ENCODE measurements at places on chromosomes 7 and 10. TPM values are rescaled to one million over a fixed set of nuclear protein-coding genes. Genes with fewer than 3 reads are reported as not detected.

DNA sequence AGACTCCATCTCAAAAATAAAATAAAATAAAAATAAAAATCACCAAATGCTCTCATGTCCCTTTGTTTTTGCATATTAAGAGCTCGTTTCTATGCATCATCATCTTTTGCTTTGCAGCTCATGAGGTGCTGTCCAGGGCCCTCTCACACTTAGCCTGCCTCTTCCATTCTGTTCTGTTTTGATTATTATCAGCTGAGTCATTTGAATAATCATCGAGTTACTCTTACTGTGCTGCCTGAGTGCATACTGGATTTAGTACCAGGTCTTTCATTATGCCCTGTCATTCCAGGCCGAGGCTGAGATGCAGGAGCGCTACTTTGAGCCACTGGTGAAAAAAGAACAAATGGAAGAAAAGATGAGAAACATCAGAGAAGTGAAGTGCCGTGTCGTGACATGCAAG lies 33.0 kb downstream of the UCMA start:
- DNase-seq = no peak

DNA sequence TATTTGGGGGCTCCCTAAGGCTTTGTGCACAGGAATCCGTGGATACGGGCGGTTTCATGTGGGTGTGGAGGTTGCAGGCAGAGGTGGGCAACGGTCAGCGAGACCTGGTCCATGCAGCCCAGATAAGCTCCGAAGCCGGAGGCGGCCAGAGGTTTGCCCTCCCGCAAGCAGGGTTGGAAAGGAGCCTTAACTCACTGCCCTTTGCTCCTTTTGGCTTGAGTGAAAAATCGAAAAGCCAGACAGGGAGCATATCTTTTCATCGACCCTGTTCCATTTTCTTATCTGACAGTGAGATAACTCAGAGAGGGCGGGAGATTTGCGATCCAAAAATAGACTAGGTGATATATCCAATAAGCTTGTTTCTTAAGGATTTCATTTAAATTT lies 1.5 kb downstream of the GRM3 start:
- DNase-seq = no peak

GRCh38 chr10:44986670-44987069 lies 8.1 kb upstream of the DEPP1 start:
- no peak for DNase-seq

Gene ZNF804B
- not detected for polyA plus RNA-seq

DNA sequence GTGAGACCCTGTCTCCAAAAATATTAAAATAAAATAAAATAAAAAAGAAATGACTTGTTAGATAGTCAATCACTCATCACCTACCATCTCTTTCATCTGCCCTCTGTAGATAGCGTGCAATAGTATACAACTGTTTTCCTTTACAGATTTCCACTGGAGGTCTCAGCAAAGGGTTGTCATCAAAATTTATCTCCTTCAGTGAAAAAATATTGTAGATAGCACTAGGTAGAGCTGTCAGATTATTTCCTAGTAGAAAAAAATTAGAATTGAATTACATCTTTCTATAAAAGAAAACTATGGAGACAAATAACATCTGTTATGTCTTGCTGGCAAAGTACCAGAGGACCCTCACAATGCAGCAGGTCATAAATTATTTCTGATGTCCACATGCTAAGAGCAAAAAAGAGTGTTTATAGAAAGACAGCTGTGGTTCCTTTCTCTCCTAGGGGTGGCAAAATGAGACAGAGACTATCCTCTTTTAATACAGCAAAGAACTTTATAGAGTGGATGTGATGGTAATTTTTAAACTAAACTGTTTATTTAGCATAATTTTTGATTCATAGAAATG lies 16.3 kb upstream of the CYP51A1 start:
- DNase-seq = no peak

Gene MYH16
- polyA plus RNA-seq = not detected

DNA sequence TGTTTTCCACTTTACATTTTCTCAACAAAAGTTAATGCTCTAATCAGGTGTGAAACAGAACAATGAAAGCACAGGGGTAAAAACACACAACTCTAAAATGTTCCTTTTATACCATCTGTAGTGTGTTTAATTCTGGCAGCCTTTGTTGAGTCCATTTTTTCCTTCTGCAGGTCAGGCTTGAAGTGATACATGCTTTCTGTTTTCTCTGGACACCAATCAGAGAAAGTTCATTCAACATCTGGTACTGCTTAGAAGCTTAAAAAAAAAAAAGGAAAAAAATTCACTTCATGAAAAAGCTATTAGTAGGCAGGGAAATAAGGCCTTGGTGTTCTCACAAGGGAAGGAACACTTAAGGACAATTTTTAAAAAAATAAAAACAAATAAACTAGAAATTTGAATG lies 231.3 kb upstream of the RHOBTB1 start:
- DNase-seq = no peak

- DNase-seq = no peak
Observed at GRCh38 chr10:77486517-77486916, 151.1 kb downstream of the KCNMA1 start.

Gene ANLN
- polyA plus RNA-seq = 0.30 TPM

DNA sequence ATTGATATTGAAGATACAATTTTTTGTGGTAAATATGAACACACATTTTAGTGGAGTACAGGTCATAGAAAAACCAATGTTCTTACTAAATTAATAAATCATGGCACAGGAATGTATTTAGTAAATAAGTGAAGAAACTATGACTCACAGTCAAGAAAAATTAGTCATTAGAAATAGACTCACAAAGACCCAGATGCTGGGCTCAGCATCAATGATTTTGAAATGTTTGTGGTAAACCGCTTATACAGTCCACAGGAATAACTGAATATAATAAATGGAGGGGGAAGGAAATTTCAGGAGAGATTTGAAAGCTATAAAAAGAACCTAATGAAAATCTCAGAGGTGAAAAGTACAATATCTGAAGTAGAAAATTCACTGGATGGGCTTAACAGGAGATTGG lies 138.3 kb upstream of the ADCY1 start:
- no peak for DNase-seq

Gene SRGN
- polyA plus RNA-seq = 79.1 TPM

GRCh38 chr10:17787087-17787961 lies 21.8 kb upstream of the MRC1 start:
- no peak for DNase-seq

Gene CFAP70
- polyA plus RNA-seq = 0.66 TPM

Gene ARHGAP19
- 6.5 TPM for polyA plus RNA-seq

Gene GCK
- polyA plus RNA-seq = 2.0 TPM

Gene ASB10
- polyA plus RNA-seq = not detected

DNA sequence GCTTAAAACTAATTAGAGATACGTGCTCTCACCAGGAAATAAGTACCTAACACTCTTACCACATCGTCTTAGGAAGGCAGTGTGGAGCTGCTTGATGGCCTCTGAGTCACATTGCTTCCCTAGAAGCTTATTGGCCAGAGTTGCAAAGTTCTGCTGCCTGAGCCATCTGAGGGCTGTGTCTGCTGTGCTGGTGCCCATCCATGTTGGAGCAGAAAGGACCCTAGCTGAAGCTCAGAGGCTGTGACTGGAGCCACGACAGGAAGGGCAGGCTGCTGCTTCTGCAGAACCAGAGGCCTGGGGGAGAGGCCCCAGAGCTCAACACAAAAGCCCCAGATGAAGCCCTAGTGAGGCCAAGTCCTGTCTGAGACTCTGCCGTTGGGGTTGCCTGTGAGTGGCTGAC lies 64.8 kb upstream of the IGFBP3 start:
- no peak for DNase-seq

GRCh38 chr10:125929618-125930017 lies 33.3 kb downstream of the FANK1 start:
- DNase-seq = no peak

GRCh38 chr10:14124941-14125340 lies 205.8 kb downstream of the FRMD4A start:
- DNase-seq = no peak

DNA sequence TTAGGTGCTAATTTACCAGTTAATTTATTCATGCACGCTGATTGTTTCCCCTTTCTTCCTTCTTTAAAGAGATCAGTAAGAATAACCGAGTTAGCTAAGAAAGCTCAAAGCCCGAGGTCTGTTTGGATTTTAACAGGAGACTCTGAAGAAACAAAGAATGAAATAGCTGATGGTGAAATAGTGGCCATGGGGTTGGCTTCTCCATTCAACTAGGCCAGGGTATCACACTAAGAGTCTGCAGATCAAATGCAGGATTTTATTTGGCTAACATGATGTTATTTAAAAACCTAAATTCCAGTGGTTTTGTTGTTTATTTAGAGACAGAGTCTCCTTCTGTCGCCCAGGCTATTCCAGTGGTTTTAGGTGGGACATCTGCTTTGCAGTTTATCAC lies 65.2 kb upstream of the SYPL1 start:
- no peak for DNase-seq

GRCh38 chr7:128833148-128833945 lies 3.1 kb downstream of the FLNC start:
- DNase-seq = no peak

Gene GPRIN2
- not detected for polyA plus RNA-seq

GRCh38 chr7:74544706-74545469 lies 91.2 kb downstream of the GTF2IRD1 start:
- DNase-seq = no peak

- DNase-seq = no peak
Observed at GRCh38 chr7:69953136-69954067, 355.1 kb downstream of the AUTS2 start.

DNA sequence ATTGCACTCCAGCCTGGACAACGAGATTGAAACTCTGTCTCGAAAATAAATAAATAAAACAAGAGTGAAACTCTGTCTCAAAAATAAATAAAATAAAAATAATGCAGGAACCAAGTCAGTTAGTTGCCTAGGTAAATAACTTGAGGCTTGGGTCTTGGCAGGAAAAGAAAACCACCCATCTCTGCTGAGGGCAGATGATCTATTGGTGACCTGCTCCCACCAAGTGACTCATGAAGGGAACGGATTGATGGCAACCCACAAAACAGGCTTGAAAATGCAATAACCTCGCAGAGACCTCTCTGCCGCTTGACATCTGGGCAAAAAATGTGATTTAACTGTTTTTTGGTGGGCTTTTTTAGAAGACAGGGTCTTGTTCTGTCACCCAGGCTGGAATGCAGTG lies 86.6 kb downstream of the CALN1 start:
- no peak for DNase-seq

DNA sequence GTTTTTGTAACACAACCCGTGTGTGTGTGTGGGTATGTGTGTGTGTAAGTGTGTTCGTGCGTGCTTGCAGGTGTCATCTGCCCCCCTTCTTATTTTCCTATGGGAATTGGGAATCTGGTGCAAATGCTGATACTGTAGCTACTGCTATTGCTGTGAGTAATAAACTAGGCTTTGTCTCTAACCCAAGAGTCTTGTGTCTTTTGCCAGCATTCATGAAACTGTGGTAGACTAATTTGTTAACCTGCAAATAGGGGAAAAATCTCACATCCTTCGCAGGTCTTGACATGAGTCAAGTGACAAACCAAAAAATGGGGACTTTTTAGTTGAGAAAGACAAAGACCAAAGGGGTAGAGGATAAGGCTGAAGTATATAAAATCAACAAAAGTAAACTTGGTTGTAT lies 57.9 kb upstream of the FAM133B start:
- DNase-seq = no peak

Gene KLLN
- 0.25 TPM for polyA plus RNA-seq

- DNase-seq = peak; percentile 97
Observed at GRCh38 chr10:72215611-72216549, at the start of the genes ANAPC16 and ASCC1. TSS of gene ANAPC16 (plus strand) at chr10:72216012. CDS start at chr10:72223915, 7,903 bp downstream. TSS of gene ASCC1 (minus strand) at chr10:72216276. CDS start at chr10:72213298, 2,978 bp downstream.

Gene TMEM229A
- not detected for polyA plus RNA-seq

GRCh38 chr7:149685455-149685854 lies 87.9 kb downstream of the ZNF467 start:
- no peak for DNase-seq

DNA sequence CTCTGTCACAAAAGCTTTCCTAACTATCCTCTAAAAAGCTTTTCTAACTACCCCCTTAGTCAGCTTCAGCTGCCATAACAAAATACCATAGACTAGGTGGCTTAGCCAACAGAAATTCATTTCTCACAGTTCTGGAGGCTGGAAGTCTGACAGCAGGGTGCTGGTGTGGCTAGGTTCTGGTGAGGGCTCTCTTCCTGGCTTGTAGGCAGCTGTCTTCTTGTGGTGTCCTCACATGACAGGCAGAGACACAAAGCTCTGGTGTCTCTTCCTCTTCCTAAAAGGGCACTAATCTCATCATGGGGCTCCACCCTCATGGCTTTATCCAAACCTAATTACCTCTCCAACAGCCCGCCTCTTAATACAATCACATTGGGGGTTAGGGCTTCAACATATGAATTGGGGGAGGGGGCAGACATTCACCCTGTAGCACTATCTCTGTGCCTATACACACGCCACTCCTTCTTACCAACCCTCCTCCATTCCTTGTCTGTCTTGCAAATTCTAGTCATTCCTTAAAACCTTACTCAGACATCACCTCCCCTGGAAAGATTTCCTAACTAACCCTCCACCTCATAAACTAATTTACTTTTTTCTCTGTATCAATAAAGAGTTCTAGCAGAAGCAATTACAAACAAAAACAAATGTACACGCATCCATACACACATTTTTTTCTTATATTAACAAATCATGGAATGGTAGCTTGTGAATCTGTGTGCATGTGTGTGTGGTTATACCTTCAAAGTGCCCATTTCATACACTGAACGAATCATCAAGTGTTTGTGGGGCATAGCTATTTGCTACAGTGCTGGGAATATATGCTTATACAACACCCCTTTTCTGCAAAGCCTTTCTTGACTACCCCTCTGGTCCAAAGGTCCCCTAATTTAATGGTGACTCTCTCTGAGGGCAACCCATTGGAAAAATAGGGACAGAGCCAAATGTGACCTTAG lies 26.4 kb downstream of the RHOBTB1 start:
- no peak for DNase-seq

DNA sequence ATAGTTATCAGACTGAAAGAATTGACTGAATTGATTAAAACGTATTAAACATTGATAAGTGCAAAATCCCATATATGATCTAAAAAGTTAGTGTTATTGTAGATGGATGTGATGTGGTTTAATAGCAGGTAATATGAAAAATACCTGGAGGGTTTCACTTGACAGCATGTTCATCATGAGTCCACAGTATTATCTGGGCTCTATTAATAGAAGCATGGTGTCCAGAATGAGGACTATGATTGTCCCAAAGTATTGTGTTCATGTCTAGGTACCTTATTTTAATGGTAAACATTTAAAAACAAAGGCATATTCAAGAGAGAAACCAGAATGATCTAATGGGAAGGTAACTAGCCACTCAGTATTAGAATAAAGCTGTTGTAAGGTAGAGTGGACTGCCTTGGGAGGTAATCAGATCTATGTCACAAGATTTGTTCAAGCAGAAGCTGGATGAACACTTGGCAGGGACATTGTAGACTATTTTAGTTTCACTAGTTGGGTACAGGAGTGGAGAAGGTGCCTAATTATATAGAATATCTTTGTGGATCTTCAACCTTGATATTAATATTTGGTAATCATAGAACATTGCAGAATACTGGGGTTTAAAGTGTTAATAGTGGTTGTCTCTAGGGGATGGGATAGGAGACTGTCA lies 43.5 kb downstream of the MCU start:
- DNase-seq = no peak

DNA sequence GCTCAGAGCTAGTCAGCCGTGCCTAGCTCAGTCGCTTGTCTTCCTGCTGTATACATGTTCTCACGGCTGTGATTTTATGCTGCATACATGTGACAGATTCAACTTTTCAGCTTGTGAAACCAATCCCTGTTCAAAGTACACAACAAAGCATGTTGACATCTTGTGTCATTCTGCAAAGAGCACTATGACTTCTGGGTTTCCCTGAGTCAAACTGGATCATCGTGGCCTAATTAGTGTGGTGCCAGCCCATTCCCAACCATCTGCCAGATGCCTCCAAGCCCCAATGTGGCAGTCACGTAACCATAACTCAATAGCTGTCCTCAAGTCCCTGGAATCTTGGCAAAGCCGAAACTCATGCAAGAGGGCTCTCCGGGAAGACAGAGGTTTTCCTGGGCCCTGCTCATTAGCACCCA lies 144.8 kb downstream of the MYOF start:
- no peak for DNase-seq

GRCh38 chr10:46215426-46215825 lies 71.4 kb upstream of the ANTXRL start:
- no peak for DNase-seq

Data from naive thymus-derived CD4-positive, alpha-beta T cell (primary cell).